ENCODE measurements at places on chromosomes 5 and 9. TPM values are rescaled to one million over a fixed set of nuclear protein-coding genes. Genes with fewer than 3 reads are reported as not detected.
A peak's percentile ranks its signal among the peaks of the same experiment; 100 is the strongest.

The TSSK1B gene
- not detected for total RNA-seq

The ANKRD31 gene
- total RNA-seq = not detected

The NLN gene
- total RNA-seq = 129 TPM

The PCDHGC3 gene
- 27.4 TPM for total RNA-seq

The ZNF367 gene
- total RNA-seq = 12.3 TPM

- DNase-seq = no peak
Measured at GRCh38 chr5:78747705-78748359, 99.3 kb upstream of the LHFPL2 start.

DNA sequence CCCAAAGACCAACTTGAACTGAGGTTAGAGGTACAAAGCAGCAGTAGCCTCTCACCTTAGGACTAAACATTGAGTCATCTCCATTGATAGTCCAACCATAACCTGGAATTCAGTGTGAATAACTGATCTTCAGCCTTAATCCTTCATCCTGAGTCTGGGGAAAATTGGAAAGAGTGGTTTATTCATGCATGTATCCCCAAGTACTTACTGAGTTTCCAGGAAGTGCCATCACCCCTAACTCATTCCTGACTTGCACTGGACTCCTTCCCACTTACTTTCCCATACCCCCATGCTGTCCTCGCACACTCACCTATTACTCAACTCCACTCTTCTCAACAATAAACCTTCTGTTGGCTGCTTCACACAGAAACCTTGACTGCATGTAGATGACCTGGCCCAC lies 161.4 kb upstream of the ZNF462 start:
- no peak for DNase-seq

DNA sequence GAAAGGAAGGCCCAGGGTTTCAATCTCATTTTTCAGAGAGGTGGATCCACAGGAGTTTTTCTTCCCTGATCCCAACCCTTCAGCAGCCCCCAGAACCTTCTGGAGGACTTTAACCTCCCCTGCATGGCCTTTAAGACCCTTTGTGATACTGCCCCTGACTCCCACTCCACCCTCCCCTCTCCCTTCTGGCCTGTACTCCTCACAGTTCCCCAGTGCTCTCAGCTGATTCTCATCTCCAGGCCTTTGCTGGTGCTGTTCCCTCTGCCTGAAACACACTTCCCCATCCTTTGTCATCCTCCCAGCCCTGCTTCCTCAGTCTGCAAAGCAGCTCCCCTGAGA lies 18.5 kb downstream of the NEURL1B start:
- DNase-seq = no peak

DNA sequence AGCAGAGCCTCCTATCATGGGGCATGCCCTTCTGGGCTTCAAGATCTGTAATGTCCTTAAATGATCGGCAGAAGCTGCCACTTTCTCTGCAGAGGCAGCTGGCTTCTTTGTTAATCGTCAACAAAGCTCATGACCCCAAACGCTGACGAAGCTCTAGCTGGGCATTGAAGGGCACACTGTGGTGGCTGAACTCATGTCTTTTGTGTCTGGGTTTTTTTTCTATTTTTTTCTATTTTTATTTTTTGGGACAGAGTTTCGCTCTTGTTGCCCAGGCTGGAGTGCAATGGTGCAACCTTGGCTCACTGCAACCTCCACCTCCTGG lies 65.2 kb upstream of the ASS1 start:
- no peak for DNase-seq

GRCh38 chr9:134359493-134360179 lies 33.4 kb downstream of the RXRA start:
- DNase-seq = peak; percentile 74

DNA sequence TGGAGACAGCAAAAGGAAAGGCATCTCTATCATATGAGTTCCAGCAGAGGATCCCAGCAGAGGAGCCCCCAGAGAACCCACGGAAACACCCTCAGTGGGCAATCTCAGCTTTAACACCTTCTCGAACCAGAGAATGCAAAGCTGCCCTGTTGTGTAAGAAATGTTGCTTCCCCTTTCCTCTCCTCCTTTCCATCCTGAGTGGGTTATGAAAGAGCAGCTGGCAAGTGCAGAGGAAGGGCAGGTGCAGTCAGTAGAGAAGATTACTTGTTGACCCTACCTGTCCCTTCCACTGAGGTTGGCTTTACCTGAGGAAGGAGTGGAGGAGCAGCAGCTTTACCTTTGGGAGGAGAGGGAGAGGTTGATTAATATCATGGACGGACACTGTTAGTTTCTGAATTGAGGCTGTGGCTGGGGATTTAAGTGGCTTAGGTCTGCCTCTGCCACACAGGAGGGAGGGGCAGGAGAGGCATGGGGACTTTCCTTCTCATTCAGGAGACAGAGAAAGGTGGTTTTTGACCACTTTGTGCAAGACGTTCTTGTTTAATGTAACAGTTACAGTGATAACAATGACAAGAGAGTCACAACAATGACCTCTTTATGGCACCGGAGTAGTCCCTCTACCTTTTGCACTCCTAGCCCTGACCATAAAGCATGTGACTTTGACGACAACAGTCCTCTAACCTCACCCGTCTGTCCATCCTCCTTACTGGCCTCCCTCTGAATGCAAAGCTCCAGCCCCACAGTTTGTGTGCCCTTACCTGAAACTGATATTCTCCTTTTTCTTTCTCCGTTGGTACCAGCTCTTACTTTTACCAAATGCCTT lies 254.8 kb downstream of the NSG2 start:
- peak; percentile 10 for DNase-seq

DNA sequence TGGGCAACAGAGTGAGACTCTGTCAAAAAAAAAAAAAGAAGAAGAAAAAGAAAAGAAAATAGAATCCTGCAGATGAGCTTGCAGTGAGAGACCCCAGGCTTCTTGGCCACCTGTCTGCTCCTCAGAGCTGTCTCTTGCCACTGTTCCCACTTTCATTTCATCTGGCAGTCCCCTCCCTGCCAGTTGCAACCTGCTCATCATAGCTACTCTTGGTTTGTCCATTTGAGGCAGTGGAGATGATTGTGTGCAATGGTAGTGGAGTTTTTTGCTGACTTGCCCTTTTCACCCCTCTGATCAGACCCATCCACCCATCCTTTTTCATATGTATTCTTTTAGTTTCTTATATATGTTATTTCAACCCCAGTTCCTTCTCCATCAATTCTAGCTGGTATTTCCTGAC lies 28.7 kb downstream of the ANKRD33B start:
- DNase-seq = no peak

- no peak for DNase-seq
Measured at GRCh38 chr9:91395553-91396471, 27.8 kb downstream of the NFIL3 start.

DNA sequence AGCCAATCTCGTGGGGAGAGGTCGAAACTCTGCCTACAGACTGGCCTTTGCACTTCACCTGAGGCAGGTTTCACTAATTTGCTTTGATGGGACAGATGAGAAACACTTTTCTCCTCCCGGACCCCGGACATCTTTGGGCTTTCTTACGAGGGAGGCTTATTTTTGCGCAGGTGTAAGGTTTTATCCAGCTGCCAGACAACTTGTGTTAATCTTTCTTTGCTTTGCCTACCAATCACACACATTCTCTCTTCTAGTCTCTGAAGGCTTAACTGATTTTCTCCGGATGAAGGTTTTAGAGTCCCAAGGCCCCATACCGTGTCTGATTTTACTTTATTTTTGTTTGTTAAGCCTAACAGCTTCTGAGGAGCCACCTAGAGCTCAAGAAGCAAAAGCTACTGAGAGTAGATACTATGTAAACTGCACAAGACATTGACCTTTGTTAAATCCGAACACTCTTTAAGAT lies 436 bp upstream of the EMB start:
- DNase-seq = no peak

- DNase-seq = peak; percentile 33
Measured at GRCh38 chr9:109143881-109144562, 23.0 kb downstream of the FRRS1L start.

DNA sequence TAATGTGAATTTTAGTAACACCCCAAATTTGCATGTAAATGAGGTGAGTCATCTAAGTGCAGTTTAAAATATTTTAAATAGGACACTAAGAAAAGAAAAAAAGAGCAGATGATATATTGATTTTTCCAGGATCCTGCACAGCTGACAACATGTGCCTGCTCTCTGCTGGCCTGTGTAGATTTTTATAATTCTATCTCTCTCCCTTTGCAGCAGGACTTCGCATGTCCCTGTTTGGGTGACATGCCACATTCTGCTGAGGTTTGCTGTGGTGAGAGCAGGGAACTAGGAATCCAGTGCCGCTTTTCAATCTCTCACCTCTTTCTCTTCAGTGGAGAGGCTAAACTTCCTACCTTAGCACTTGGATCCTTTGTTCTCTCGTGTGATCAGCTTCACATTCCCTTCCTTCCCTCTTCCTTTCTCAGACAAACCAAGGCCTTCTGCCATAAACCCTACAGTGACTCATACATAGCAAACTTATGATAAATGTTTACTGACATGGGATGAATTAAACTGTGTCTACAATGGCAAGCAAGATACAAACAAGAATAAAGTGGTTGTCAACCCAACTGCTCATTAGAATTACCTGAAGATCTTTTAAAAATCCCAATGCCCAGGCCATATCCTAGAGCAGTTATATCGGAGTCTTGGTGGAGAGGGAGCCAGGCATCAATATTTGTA lies 198.8 kb upstream of the EFNA5 start:
- DNase-seq = no peak

GRCh38 chr9:85053206-85053786 lies 383.8 kb downstream of the NTRK2 start:
- peak; percentile 15 for DNase-seq

DNA sequence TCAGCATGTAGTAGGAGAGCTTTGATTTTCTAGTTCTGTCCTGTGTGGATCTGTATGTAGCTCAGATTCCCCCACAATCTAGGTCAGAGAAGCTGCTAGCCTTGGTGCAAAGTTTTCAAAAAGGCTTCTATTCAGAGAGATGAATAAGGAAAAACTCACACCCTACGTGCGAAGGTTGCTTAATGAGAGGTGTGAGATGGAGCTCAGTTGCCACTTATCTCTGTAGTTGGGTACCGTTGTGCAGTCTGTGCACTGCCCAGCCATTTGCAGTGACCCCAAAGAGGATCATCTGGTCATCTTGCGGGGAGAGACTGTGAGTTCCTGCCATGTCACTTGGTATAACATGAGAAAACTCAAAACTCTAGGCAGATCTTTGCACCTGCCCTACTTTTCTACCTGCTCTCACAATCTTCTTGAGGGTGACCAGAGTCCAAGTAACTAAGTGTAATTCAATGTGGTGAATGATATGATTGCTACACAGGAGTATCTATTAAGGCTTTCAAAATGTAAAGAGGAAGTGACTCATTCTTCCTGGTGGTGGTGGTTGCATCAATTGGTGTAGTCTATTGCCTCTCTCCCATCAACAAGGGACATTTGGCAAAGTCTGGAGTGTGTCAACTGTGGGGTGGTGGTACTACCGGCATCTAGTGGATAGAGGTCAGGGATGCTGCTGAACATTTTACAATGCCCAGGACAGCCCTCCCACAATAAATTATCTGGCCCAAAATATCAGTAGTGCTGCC lies 65.2 kb downstream of the TMC1 start:
- DNase-seq = no peak

DNA sequence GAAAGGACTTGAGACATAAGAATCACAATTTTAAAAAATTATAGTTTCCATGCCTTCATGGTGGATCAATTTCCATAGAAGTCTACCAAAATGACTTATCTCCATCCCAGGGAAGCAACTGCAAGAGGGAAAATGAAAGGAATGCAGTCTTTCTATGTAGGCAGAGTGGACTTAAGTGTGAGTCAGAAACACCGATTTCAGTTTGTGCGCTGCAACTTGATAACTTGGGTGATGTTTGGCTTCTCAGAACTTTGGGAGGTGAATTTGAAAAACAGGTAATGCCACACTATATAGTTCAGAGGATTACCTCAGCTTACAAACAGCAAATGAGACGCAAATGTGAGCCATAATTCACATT lies 708 bp upstream of the CSNK1G3 start:
- no peak for DNase-seq

DNA sequence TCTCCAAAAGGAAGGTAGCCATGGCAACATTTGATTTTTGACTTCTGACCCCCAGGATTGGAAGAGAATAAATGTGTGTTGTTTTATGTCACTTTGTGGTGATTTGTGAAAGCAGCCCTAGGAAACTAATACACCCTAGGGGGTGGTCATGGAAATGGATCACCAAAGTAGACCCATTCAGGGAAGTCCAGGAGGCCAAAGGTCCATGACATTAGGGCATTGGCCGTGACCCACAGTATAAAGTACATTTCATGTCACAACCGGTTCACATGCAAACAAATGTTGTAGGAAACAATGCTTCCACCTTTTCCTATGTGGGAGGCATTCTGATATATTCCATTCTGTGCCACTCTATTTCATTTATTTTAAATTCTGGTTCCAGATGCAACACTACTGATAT lies 128.4 kb downstream of the ADAMTS12 start:
- no peak for DNase-seq

- no peak for DNase-seq
Measured at GRCh38 chr5:145536133-145536532, 299.0 kb downstream of the PRELID2 start.

DNA sequence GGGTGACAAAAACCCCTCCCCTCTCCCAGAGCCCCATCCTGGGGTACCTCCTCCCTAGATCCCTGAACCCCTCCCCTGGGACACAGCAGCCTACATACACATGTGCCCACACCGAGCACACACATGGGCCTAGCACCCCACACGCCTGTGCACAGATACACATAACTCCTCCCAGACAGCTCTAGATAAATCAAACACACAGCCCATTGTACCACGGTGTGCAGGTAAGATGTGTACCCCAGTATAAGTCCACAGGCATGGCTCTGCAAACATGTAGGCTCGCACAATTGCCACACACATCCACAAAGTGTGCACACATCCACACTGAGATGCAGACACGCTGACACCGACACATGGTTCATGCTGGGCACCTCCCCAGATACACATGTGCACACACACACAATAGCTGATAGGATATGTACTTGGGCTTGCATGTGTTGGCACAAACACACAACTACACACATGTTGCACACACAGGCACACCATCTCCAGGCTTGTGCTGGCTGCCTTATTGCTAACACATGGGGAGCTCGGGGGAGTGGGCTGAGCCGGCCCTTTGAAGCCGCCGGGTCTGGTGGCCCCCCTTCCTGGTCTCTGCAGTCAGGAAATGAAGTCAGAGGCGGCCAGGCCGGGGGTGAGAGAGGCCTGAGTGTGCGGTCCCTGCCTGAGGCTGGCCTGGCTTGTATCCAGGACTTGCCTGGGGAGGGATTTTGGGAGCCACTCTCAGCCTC lies 30.2 kb downstream of the GOLGA2 start:
- DNase-seq = peak; percentile 75

DNA sequence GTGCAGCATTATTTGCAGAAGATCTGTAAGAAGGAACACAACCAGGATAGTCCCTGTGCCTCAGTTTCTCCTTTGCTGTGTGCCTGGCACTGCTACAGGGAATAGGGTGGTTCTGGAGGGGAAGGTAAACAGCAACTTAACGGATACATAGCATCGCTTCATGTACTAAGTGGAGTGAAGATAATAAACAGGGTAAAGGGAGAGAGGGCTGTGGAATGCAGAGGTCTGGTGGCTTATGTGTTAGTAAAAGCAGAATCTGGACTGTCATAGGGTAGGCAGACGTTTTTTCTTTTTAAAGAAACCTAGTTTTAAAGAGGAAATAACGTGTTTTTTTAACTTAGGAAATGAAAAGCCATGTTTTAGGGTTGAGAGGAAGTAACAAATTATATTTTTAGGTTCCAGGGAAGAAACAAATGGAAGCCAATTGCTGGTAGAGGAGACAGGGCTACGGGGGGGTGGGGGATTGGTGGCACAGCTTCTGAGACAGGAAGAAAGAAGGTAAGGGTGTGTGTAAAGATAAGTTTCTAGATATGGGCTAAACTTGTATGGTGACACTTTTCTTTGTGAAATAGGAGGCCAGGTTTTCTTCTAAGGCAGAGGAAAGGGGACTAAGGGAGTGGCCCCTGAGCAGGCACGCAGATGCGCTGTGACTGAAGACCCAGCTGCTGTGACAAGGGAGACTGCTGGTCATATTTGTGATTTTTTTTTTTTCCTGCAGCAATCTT lies 1.3 kb downstream of the GNG10 start:
- no peak for DNase-seq

All from H7 (cell line).